NCI-H526 treated with DMSO at 0.1 percent for 48 hours (cell line): ENCODE measurements at places on chromosomes 5 and 9.

DNA sequence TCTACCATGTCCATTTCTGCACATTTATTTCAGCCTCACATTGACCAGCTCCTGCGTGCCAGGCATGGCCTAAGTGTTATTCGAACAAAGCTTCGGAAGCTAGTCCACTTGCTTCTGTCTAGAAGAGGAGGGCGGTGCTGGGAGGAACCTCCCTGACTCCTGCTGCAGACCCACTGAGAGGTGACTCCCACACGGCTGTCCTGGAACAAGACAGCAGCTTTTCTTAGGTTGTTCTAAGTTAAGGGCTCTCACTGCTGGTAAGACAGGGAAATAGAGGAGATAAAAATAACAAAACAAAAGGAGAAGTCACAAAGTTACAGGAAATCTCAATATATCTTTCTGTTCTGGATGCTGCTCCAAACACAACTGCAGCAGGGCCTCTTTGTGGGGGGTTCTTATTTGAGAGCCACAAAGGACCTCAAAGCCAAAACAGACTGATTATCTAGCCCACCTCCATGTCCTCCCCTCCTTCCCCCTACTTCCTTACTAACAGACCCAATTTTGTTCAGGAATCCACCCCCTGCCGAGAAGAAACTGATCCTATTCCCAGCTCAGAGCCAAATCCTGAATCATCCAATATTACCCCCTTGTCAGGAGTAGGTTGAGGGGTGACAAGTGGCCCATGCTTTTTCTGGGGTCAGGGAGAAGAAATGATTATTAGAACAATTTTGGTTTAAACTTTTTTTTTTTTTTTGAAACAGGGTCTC, 28.4 kb upstream of the KCNIP1 start:
- DNase-seq, result no peak

GRCh38 chr9:129394061-129394885, 216.2 kb upstream of the IER5L start:
- peak; percentile 11 for DNase-seq

- no peak for DNase-seq
Measured at GRCh38 chr5:95020345-95020744, 264.5 kb downstream of the MCTP1 start.

- no peak for DNase-seq
Measured at GRCh38 chr9:104817437-104817836, 53.5 kb downstream of the NIPSNAP3B start.

GRCh38 chr5:113548396-113548795, 34.9 kb downstream of the YTHDC2 start:
- no peak for DNase-seq

GRCh38 chr9:114273461-114273881, 49.4 kb upstream of the ORM1 start:
- no peak for DNase-seq

- no peak for DNase-seq
Measured at GRCh38 chr9:112184946-112185345, 9.8 kb upstream of the SUSD1 start.

- no peak for DNase-seq
Measured at GRCh38 chr9:137304383-137305059, 2.5 kb upstream of the NRARP start.

- no peak for DNase-seq
Measured at GRCh38 chr5:62596096-62596495, 17.5 kb downstream of the LRRC70 start.

DNA sequence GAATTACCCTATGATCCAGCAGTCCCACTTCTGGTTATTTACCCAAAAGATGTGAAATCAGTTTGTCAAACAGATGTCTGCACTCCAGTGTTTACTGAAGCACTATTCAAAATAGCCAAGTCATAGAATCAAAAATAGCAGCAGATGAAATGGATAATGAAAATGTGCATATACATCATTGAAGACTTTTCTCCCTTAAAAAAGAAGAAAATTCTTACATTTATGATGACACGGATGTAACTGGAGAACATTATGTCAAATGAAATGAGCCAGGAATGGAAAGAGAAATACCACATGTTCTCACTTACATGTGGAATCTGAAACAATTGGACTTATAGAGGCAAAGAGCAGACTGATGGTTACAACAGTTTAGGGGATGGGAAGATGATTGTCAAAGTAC, 21.5 kb upstream of the PLEKHG4B start:
- DNase-seq, result no peak

DNA sequence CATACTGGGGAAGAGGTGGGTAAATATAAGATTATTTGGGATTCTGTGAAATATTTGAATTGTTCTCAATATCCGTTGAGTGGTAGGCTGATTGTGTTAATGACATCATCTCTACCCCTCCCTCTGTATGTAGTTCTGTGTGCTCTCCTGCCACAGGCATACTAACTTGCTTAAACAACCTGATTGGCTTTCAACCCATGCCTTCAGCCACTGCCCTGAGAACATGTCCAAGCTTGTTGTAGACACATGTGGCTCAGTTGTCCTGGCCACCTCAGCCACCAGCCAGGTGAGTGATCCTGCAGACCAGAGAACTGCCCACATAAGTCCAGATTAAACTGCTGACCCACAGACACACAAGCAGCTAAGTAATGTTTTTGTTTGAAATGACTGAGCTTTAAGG, 31.1 kb downstream of the ANKS6 start:
- DNase-seq, result no peak

GRCh38 chr5:34674187-34674586, 18.1 kb downstream of the RAI14 start:
- DNase-seq, result no peak

DNA sequence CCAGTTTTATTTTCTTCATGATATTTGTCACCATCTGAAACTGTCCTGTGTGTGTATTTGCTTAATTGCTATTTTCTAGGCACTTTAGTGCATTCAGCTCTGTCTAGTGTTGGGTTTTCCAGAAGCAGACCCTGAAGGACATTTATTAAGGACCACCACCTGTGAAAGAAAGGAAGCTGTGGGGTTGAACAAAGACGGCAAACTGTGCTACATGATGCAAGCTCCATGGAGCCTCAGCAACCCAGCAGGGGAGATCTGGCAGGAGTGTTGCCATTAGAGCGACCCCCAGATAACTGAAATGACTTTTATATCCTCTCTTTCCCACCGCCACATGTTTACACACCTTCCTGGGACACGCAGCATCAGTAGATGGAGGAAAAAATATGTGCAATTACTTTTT, 125.5 kb downstream of the GABRB2 start:
- no peak for DNase-seq

DNA sequence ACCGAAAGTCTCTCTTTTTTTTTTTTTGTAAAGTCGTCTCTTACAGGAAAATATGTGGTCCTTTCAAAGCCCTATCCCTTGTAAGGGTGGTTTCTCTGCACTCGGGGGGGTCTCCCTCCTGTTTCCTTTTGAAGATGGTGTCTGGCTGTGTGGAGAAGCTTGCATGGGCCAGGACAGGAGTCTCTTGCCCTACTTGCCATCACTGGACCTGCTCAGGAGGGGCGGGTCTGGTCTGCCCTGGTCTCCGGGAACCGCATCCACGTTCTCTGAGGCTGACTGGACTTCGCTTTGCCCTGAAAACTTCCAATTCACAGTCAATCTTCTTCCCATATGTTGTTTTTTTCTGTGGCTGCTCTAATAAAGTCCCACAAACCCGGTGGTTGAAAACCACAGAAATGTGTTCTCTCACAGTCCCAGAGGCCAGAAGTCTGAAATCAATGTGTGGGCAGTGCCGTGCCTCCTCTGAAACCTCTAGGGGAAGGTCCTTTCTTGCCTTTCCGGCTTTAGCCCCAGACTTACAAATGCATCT, 92.9 kb upstream of the IER5L start:
- no peak for DNase-seq

DNA sequence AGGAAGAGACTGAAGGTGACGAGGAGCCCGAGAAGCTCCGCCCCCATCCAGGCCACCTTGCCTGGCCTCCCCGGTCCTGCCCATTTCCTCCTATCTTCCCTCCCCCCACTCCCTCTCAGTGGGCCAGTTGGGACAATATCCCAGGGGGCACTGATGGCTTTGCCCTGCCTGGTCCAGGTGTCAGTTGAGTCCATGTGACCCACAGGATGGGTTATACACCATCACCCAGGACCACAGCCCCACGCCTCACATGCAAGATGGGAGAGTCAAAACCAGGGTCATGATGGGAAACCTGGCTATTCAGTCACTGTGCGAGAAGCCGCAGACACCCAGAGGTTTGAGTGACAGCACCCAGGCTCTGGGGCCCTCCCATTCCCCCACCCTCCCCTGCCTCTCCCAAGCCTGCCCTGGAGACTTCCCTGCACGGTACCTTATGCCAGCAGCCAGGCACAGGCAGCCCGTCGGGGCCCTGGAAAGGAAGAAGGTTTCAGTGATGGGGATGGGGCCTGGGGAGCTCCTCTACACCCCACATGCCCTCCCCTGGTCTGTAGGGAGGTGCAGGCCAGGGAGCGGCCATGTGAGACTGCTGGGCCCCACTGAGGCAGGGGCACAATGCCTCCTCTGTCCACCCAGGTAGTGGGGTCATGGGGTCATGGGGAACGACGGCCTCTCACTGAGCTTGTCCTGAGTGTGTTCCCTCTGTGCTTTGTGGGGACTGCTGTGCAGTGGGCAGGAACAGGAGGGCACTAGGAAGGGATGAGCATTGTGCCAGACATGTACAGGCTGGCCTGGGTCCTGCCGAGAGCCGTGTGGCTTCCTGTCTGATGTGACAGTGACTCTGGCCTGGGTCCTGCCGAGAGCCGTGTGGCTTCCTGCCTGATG, 6.3 kb upstream of the PHYKPL start:
- DNase-seq, result no peak

- DNase-seq, result no peak
Measured at GRCh38 chr5:176532795-176533194, 4.4 kb downstream of the RNF44 start.

DNA sequence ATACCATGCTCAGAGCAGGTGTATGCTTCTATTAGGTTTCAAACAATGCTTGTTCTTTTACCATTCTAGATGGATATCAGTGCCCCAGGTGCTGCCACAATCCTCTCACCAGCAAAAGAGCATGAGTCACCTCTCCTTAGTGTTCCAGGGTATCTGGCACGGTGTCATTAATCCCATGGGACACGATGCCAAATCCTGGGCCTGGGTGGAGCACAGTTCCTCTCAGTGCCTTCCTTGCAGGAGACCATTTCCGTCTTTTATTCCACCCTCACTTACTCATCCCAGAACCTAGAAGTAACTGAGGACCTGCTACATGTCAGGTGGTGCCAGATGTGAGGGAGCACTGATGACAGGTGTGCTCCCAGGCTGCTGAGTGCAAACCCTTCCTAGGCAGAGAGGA, 1.3 kb upstream of the OR13J1 start:
- no peak for DNase-seq

- peak; percentile 8 for DNase-seq
Measured at GRCh38 chr9:95048225-95049087, 269.1 kb downstream of the FANCC start.

- DNase-seq, result no peak
Measured at GRCh38 chr5:15525703-15526275, 25.8 kb downstream of the FBXL7 start.

DNA sequence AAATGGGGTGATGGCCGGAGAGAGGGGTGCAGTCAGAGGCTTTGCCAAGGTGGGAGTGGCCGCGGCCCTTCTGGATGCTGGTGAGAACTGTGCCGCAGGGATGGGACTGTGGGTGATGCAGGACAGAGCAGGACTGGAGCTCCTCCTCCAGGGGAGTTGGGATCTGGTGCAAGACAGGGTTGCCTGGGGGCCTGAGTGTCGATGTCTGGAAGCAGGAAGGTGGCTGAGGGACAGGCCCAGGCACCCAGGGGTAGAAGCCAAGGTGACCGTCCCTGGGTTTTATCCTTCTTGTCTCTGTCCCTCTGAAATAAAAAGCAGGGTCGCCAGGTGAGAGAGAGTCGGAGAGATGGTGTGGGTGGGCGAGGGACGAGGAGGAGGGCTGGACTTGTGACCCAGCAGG, 89.1 kb upstream of the IER5L start:
- no peak for DNase-seq

DNA sequence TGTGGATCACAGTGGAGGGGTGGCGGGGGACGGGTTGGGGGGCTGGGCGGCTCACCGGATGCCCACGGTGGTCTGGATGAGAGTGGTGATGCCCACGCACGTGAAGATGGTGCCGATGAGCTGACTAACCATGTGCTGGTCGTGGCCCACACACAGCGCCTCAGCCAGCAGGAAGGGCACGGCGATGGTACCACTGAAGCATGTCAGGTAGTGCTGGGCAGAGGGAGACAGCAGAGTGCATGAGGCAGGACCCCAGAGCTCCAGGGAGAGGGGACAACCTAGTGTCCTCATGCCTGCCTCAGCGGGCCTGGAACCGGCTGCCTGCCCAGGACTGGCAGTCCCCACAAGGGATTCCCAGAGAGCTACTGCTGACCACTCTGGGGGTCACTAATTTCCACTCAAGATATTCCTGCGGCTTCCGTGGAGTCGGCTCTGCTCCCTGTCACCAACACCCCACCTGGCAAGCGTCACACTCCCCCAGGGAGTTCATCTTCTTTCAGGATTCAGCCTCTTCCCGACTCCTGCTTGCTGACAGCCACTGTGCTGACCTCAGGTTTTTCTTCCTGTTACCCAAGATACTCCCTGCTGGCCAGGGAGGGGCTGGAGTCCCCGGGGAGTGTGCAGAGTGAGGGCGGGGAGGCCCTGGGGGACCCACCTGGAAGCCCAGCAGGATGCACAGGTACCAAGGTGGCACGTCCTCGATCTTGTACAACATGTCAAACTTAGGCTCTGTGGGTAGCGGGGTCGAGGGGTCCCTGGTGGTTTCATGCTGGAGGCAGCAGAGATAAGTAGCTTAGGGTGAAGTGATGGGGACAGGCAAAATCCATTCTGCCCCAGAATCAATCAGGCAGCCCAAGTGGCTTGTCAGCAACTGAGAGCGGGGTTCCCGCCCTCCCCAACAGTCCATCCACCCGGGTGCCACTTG, 998 bp downstream of the SLC23A1 start:
- DNase-seq, result no peak

- no peak for DNase-seq
Measured at GRCh38 chr9:109206670-109207069, 39.6 kb upstream of the FRRS1L start.

- no peak for DNase-seq
Measured at GRCh38 chr5:171612749-171613148, 172.9 kb upstream of the SMIM23 start.

DNA sequence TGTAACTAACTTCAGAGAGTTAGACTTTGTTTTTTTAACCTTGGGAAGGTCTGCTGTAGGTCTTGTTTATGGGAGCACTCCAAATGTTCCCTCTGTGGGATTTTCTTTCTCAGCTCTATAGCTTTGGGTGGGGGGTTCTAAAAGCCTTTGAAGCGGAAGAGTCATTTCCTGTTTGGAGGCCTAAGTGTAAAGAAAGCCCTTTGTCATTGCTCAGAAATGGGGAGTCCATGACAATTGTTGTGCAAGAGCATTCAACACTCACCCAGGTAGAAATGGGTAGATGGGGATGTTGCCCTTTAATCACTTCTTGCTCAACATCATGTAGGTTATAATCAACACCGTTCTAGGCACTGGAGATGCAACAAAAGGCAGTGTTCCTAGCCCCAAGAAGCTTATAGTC, 30.3 kb upstream of the MAST4 start:
- DNase-seq, result no peak

- DNase-seq, result no peak
Measured at GRCh38 chr9:72139226-72139625, 10.0 kb upstream of the GDA start.

DNA sequence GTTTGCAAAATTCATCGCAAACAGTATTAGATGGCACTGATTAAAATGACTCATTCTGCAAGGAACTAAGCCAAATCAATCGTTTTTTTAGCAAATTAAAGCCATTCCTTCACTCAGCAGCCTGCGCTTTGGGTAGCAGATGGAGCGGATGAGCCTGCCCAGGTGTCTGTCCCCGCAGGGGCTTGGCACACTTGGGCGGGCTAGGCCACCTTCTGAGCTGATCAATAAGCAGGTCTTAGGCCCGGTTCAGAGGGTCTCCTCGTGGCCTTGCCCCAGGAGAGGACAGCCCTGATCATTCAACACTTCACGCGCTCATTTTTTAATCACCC, 78.0 kb upstream of the FCN1 start:
- DNase-seq, result no peak
